Stimulated activated CD4-positive, alpha-beta T cell treated with anti-CD3 and anti-CD28 coated beads, TNF-alpha, amount 100 ng/mL, for 24 hours (primary cell): ENCODE measurements at places on chromosomes 13 and 19.

GRCh38 chr13:58190577-58190976 lies 559.0 kb downstream of the PCDH17 start:
- DNase-seq, result no peak

- no peak for DNase-seq
Measured at GRCh38 chr19:31641591-31641990, 292.4 kb upstream of the TSHZ3 start.

- no peak for DNase-seq
Measured at GRCh38 chr19:50255115-50255514, 51.7 kb downstream of the MYH14 start.

GRCh38 chr13:112450904-112451240 lies 74.7 kb downstream of the SPACA7 start:
- DNase-seq, result no peak

DNA sequence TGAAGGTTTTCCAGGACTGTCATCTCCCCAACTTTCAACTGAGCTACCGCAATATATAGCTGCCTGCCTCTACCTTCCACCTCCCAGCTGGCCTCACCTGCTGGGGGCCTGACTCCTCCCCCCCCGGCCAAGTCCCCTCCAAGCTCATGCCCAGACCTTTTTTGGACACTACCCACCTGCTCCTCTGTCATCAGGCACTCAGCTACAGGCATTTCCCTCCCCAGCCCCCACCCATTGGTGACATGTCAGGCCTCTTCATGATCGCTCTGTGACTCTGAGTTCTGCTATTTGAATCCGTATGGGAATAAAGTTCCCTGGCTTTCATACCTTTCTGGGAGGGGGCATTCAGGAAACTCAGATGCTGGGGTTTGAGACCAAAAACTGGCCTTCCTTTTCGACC lies 1.8 kb downstream of the PRKACA start:
- DNase-seq, result no peak

DNA sequence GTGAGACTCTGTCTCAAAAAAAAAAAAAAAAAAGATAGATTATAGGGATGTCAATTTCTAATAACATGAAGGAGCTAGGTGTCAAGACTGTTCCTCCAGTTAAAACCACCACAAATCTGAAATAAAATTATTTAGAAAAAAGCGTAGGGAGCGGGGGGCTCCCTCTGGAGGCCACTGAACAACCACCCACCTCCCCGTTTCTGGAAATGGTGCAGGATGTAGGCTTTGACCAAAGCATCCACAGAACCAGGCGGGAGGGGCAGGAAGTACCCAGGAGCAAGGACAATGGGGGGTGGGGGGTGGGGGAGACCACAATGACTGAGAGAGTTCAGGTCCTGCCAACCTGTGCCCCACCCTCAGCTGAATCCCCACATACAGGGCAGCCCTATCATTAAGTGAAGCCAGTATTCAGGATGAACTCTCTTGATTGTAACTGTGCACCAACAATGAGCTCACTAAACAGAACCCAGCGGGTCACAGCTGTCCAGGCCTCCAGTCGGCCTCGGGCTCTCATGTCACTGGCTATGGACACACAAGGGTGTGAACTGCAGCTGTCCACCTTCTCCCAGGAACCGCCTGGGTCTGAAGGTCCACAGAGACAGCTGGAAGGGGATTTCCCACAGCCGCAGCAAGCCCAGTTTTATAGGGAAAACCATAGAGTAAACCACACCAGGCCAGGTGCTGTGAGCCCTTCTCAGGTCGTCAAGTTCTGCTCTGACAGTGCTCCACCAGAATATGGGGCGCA lies 6.6 kb downstream of the ZSCAN18 start:
- no peak for DNase-seq

GRCh38 chr19:12293777-12294248 lies 870 bp downstream of the ZNF44 start:
- DNase-seq, result peak; percentile 56
